Astrocyte of the cerebellum (primary cell): ENCODE measurements at places on chromosomes 1 and 21.

GRCh38 chr1:201773764-201774163, 55.2 kb upstream of the IPO9 start:
- no peak for DNase-seq

GRCh38 chr1:80457409-80457808, 1343.3 kb upstream of the ADGRL2 start:
- no peak for DNase-seq

DNA sequence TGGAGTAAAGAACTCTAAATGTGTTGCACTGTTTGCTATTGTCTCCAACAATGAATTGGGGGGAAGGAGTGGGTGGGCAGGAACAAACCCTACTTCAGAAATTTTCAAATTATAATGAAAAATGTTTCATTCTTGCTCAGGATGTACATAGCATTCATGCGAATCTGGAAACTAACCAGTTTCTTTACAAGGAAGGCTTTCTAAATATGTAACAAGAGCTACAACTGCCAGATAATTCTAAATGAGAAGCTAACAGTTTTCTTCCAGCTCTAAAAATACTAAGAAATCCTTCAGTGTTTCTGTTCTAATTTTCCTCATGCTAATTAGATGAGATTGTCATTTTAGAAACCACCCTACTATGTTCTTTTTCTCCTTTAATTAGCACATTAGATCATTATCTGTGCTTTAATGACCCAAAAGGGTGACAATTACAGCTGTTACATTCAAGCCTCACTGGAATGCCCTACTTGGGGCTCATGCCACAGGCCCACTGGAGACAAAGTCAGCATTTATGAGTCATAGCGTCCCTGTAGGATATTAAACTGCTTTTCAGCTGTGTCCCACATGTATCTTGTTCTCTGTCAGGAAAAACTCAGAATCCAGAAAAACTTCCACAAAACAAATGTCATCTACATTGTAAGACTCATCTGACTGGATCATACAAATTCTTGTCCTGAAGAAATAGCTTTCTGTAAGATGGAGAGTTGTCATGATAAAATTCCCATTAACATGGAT, 804.6 kb upstream of the CXADR start:
- DNase-seq: peak; percentile 8

GRCh38 chr1:116875391-116875790, 34.3 kb upstream of the PTGFRN start:
- DNase-seq: no peak

GRCh38 chr1:65469126-65469888, 48.8 kb downstream of the LEPR start:
- DNase-seq: no peak

DNA sequence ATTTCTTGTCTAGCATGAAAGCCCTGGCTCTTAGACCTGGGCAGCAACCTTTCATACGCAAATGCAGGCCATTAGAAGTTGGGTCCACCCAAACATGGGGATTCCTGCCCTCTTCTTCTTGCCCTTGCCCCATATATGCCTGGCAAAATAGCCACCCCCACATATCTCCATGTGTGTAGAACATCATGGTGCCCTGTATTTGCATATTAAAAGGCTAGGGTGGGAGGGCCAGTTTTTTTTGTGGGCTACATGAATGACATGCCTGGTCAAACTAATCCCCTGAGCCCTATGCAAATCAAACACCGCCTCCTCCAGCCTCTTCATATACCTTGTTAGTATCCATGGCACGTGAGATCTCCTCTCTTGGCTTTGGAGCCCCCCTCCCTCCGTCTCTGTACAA, 24.7 kb downstream of the MFSD2A start:
- DNase-seq: no peak

- DNase-seq: no peak
Observed at GRCh38 chr1:156111355-156111962, 3.1 kb upstream of the LMNA start.

DNA sequence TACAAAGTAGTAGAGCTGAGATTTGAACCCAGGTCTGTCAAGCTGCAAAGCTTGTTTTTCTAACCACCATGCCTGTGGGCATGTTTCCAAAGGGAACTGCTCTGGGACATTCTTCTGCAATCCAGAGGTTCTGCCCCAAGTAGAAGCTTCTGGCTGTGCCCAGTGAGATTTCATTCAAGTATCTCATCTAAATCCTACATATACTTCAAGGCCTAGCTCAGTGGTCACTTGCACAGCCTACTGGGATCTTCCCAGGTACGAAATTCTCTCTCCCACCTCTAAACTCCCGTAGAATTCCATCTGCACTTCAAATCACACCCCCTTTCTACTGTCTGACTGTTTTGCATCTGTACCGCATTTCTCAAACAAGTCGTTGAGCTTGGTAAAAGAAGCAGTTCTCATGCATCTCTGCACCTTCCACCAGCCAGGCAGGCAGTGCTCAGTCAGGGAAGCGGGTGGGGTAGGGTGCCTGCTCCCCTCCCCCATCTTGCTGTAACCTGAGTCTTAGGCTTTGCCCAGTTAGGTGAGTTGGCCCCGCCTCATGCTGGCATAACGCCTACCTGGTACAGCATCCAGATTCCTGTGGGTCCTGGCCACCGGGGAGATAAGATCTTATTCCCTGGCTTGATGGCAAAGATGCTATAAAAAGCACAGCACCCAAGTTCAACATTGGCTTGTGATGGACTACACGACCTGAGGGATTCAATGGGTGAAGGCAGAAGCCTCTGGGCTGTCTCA, 13.5 kb downstream of the SLC9A1 start:
- no peak for DNase-seq

GRCh38 chr1:94323311-94324177, 86.2 kb upstream of the ARHGAP29 start:
- no peak for DNase-seq

DNA sequence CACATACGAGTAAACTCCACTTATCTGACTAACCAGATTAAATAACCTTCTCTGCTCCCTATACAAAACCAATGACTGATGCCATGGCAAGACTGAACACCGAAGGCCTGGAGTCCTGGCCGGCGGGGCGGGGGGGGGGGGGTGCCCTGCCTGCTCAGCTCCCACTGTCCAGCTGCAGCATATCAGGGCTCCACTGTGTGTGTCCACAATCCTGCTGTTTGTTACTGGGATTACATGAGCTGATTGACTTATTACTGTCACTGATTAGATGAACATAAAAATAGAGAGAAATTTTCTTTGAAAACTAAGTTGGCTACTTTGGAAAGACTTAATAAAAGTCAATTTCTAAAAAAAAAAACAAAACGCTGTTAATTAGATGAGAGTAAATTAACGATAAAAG, 24.9 kb downstream of the TMEM63A start:
- DNase-seq: no peak

DNA sequence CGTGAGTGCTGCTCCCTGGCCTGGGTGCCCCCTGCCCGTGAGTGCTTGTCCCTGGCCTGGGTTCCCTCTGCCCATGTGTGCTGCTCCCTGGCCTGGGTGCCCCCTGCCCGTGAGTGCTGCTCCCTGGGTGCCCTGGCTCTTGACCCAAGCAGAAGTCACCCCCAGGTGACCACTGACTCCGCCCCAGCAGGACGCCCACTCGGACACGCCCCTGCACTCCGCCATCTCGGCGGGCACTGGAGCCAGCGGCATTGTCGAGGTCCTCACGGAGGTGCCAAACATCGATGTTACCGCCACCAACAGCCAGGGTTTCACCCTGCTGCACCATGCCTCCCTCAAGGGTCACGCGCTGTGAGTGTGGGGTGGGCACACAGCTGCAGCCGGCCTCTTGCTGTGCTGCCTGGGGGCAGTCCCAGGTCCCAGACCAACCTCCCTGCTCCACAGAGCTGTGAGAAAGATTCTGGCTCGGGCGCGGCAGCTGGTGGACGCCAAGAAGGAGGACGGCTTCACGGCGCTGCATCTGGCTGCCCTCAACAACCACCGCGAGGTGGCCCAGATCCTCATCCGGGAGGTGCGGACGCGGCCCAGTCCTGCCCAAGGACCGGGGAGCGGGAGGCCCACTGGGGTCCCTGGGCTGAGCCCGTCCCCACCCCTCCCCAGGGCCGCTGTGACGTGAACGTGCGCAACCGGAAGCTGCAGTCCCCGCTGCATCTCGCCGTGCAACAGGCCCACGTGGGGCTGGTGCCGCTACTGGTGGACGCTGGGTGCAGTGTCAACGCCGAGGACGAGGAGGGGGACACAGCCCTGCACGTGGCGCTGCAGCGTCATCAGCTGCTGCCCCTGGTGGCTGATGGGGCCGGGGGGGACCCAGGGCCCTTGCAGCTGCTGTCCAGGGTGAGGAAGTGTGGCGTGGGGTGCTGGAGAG, 3.9 kb upstream of the MMP23B start:
- no peak for DNase-seq

DNA sequence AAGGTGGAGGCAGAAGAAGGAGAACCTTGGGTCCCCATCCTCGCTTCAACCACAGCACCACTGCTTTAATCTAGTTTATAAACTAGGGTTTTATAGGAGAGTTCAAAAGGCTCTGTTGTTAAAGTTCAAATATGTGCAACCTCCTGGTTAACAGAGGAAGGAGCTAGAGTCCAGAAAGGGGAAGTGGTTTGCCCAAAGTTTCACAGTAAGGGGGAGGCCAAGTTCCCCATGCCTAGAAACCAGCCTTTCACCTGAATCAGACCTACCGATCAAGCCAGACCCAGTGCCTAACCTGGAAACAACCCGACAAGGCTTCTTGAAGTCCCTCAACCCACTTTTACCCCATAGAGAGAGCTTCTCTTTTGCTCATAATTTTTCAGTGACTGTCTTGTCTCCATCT, 106.5 kb downstream of the PLPP3 start:
- no peak for DNase-seq

DNA sequence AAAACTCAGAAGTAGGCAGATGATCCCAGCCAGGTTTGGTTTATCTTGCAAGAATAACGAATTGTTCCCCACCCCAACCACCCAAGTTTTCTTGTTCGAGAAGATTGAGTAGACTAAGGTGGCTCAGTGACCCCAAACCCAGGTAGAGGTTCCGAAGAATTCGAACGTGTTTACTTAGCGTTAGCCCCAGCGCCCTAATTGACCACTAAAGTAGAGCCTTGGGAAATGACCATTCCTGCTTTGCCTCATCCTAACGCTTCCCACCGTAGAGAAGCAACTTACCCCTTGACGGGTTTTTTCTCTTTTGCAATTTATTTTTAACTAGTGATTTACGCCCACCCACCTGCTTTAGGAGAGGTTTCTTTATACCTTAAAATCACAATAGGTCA, 870 bp downstream of the FBXO28 start:
- no peak for DNase-seq

- no peak for DNase-seq
Observed at GRCh38 chr1:36864823-36865601, 169.3 kb downstream of the GRIK3 start.

- no peak for DNase-seq
Observed at GRCh38 chr1:46611691-46612221, 4.9 kb downstream of the MOB3C start.
